Stimulated activated CD4-positive, alpha-beta T cell treated with anti-CD3 and anti-CD28 coated beads, Interleukin-4, amount 100 ng/mL, for 1 hour (primary cell): ENCODE measurements at places on chromosomes 5 and 9.

DNA sequence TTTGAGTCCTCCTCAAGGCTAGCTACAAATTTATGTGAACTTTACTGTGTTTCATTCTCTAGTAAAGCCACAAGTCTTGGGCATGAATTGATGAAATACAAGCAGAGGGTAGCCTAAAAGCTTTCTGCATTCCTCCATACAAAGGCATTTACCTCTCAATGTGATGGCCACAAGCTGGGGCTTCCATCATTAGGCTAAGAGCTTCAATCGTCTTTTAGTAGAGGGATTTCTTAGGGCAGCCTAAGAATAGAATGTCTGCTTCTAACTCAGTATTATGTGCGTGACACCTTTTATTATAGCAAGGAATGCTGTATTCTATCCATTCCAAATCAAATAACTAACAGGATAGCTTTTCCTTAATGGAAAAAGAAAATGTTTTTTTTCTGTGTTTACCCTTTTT is 3.7 kb downstream of the PLAC8L1 start:
- no peak for DNase-seq

DNA sequence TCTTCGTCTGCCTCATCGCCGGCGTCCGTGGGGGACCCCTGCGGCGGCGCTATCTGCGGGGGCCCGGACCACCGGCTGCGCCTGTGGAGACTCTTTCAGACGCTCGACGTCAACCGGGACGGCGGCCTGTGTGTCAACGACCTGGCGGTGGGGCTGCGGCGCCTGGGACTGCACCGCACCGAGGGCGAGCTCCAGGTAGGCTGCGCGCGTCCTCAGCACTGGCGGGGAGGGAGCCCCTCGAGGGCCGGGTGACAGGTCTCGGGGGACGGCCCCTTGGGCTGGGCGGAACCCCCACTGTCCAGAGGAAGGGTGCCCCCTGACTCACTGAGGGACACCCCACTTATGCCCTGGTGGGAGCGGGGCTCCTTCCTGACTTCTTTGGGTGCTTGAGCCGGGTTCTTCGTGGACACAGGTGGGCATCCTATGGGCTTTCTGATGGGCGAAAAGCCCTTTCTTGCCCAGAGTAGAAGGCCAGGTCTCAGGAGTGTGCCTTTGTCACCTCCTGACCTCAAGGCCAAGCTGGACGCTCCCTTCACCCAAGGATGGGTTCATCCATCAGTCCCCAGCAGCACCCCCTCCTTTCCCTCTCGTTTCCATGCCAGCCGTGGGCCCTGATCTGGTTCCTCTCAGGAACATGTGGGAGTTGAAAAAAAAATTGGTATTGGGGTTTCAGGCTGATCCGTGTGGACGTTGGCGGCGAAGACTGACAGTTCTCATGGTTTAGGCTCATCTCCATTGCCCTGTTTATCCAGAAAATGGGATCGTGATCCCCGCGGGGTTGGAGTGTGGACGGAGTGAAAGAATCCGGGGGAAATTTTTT is 564 bp downstream of the SLC25A25 start:
- DNase-seq, result peak; percentile 46

DNA sequence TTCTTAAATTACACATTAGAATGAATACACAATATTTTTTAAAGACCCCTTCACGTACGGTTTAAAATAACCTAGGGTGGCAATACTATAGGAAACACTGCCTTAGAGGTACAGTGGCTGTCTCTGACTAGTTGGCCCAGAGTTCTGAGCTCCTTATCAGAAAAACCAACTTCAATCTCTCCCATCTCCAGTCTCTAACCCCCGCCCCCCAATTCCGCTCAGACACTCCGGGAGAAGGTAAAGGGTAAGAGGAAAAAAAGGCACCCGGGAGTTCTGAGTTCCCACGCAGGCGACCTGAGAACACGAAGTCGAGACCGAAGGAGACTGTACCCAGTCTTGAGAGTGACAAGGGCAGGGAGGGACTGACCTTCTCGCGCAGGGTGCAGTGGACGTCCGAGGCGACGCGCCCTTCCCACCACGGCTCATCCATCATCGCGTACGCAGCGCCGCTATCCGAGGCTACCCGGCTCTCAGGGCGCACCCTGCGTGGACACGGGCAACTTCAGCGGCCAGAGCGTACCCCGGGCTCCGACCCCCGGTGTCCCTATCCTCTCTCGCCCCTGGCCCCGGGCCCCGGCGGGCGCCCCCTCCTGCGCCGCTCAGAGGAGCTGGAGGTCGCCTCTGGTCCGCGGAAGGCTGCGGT is 752 bp downstream of the CCNJL start:
- DNase-seq, result no peak

GRCh38 chr5:146494656-146495055 is 21.3 kb downstream of the GPR151 start:
- DNase-seq, result no peak

- no peak for DNase-seq
Observed at GRCh38 chr5:8216921-8217320, 348.0 kb downstream of the MTRR start.

DNA sequence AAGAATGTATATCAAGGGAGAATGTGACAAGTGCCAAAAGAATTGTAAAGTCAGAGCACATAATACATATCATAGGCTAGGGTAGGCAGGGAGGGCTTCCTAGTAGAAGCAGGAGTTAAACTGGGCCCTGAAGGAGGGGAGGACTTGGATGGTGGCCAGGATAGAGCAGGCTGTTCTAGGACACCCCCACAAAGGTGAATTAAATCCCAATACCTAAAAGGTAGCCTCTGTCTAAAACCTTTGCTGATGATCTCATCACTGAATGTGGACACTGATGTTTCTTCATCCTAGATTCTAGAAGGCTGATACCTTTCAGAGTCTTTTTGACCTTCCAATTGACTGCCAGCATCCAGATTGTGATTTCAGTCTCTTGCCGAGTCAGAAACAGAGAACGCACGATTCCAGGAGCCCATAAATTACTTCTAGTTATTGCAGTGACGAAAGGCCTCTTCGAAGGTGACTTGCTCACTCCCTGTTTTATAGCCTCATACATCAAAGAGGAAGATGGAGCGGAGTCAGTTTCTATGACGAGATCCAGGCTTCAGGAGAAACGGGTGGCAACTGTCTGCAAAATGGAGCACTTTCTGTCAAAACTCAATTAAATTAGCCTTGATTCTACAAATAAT is 43.2 kb downstream of the KIF4B start:
- DNase-seq, result no peak

DNA sequence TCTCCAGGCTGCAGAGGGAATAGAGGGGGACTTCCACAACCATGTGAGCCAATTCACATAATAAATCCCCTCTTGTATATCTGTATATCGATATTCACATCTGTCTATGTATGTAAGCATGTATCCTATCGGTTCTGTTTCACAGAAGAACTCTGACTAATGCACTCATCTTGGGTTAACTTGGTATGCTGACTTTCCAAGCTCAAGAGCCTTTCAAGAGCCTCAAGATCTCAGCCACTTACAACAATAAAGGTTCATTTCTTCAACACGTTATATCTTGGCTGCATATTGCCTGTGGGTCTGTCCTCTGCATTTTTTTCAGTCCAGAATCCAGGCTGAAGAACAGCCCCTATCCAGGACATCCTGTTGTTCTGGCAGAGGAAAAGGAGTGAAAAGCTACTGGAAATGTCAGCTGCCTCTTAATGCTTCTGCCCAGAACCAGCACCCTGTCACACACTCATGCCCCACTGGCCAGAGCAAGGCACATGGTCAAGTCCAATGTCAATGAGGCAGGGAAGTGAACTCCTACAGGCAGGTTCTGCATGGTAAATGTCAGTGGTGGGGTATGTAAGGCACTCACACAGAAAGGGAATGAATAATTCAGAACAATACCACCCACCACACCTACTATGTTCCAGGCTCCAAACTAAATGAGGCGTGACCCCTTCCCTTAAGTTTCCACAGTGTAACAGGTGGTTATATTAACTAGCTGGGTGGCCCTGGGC is 91.6 kb upstream of the ICE1 start:
- no peak for DNase-seq

DNA sequence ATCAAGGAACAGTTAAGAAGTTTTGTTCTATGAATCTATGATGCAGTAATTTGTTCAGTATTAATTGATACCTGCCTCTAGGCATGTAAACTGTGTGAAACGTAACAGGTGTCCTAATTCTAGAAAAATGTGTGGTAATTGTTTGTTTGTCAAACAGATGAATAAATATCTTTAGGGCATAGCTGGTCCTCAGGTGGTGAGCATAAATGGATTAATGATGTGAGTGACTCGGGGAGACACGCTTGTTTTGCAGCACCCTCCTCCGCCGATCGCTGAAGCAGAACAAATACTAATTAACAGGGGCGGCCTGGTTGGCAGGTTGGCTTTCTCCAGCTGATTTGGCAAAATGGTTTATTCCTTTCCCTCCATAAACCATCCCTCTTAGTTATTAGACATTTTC is 88.8 kb downstream of the TLE4 start:
- no peak for DNase-seq

DNA sequence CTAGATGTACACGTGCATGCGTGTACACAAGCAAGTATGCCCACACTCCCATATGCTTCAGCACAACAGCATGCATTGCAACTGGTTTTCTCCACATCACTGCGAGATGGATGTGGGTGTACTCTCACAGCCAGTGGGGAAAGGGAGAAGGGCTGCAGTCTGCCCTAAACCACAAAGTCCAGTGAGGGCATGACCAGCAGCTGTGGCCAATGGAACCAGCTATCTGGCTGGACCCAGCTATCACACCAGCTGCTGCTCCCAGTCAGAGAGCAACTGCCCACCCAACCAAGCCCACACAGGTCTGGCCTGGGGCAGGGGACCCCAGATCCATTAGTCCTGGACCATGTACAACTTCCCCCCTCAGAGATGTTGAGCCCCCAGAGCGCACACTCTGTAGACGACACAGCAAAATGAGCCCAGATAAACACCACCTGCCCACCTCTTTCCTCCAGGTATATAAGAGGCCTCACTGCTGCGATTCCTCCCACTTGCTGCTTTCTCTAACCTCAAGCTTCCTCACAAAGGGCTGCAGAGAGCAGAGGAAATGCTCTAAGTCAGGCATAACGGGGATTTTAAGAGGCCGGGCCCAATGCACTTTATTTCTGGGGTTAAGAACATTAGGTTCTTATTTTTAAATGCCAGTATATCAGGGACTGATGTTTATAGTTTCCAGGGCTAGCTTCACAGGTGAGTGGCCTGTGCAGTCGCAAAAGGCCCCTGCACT is 39.0 kb downstream of the SHB start:
- DNase-seq, result no peak

DNA sequence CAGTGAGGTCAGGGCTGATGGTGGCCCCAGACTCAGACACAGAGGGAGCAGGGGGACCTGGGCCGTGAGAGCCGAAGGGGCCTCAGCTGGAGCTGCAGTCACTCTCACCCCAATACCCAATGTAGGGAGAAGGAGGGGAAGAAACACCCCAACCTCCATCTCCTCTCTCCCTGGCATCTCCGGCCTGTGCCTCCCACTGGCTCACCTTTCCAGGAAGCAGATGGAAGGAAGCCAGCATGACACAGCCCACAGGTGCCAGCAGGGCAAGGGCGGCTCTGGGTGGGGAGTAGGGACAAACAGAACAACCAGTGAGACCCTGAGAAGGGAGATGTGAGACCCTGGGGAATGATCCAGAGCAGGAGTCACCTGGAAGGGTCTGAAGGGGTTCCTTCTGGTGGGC is 3.0 kb upstream of the CRB2 start:
- DNase-seq, result no peak

- no peak for DNase-seq
Observed at GRCh38 chr9:77561331-77562018, 86.6 kb downstream of the GNA14 start.

DNA sequence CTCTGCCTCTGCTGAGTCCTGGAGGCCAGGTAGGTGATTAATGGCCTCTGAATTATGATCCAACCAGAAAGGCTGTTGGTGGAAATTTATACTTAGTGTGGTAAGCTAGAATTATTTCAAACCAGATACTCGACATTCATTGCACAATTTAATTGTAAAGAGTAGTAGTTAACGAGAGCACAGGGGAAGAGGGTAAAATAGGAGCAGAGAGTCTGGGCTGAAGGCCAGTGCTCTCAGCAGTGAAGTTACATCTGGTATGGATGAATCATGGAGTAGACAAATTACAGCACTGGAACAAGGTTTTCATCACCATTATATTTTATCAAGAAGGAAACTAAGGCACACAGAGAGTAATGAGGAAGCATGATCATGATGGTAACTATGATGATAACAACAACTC is 92.5 kb downstream of the TLR4 start:
- no peak for DNase-seq

DNA sequence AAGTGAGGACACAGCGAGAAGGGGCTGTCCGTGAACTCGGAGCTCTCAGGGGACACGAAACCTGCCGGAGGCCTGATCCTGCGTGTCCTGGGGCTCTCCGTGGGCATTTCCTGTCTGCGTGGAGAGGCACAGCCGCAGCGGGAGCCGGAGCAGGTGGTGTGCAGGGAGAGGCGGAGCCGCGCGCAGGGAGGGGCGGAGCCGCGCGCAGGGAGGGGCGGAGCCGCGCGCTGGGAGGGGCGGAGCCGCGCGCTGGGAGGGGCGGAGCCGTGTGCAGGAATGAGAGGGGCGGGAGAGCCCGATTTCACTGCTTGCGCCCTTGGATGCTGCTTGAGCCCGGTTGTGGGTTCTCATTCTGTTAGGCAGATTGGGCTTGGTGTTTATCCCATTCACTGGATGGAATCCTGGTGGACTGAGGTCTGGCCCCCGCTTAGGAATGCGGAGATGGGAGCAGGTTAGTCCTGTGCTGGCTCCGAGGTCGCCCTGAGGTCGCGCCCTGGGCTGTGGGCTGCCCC is 26.7 kb downstream of the NDUFS6 start:
- DNase-seq, result peak; percentile 17

- no peak for DNase-seq
Observed at GRCh38 chr9:134215699-134216448, 51.5 kb upstream of the RNU6ATAC start.

- DNase-seq, result no peak
Observed at GRCh38 chr9:89519366-89519805, 21.5 kb upstream of the SEMA4D start.

GRCh38 chr5:74679966-74680365 is 5.1 kb upstream of the HEXB start:
- no peak for DNase-seq

DNA sequence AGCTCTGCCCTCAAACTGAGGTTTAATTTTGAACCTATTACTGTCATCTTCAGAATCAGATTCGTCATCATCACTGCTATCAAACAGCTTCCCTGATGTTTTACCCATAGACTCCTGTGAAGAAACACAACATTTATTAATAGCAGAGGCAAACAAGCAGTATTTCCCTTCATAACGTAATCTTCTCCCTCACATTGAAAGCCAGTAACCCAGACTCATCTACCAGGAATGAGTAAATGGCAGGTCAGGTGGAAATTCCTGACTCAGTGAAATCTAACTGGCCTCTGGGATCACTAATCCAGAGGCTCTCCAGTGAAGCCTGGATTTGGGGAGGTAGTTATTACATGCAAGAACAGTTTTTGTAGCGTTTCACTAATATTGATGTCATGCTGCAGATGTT is 14.6 kb downstream of the NOL8 start:
- DNase-seq, result no peak

DNA sequence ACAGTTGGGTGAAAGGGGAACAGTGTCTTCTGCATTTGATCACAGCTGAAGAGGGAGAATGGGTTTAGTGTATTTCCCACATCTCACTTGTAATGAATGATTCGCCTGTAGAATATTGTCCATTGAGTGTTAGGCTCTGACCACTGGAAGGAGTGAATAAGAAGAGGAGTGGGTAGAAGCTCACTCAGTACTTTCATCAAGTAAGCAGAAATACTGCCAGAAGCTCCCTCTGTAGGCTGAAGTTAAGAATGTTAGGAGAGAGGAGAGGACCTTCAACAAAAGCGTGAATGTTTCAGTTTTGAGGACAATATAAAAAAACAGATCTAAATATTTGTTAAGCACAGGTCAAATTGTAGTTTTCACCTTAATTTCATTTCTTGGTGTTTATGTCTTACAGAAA is 27.5 kb downstream of the FSD1L start:
- no peak for DNase-seq

GRCh38 chr5:89816038-89816437 is 593.5 kb downstream of the CETN3 start:
- DNase-seq, result no peak
